HFFc6 (cell line): ENCODE measurements at places on chromosomes 1 and 21.

DNA sequence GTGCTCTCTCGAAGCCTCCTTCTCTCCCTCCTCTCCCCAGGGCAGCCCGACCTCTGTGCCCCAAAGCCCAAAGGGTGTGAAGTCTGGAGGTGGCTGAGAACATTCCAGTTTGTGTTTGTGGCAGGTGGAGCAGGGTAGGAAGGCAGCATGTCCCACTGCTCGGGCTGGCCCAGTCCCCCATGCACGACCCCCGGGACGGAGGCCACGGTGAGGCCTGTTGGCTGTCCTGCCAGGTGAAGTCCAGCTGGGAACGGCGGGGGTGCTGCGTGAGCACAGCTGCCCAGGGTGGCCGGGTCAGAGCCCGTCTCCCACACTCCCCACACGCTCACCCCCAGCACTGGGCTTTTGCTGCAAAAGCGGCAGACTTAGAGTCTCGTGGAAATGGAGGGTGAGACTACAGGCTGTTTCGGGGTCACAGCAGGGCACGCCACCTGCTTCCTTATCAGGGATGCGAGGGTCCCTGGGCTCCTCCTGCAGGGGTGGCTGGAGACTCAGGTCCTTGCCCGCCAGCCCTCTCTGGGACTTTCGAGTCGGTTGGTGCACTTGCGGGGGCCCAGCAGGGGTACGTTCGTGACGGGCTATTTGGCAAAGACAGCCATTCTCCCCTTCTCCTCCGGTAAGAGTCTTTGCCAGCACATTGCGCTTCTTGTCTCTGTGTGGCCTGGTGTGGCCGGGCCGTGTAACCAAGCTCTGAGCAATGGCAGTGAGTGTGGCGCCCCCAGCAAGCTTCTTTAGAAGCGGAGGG lies 40.3 kb downstream of the MORN1 start:
- peaks cover 15% of the 10 kb centered on the region for H3K27me3 ChIP-seq
- no peak overlapping the region for H3K27ac ChIP-seq
- H3K36me3 ChIP-seq = no peaks in the 10 kb centered on the region
- no peak for DNase-seq

GRCh38 chr1:10510520-10511493 lies 36.1 kb downstream of the PEX14 start:
- H3K4me3 ChIP-seq = peak overlapping the region; percentile 80
- H3K4me1 ChIP-seq = peaks cover 78% of the 10 kb centered on the region
- H3K27me3 ChIP-seq = no peaks in the 10 kb centered on the region; the same call in none of the 2 replicates

DNA sequence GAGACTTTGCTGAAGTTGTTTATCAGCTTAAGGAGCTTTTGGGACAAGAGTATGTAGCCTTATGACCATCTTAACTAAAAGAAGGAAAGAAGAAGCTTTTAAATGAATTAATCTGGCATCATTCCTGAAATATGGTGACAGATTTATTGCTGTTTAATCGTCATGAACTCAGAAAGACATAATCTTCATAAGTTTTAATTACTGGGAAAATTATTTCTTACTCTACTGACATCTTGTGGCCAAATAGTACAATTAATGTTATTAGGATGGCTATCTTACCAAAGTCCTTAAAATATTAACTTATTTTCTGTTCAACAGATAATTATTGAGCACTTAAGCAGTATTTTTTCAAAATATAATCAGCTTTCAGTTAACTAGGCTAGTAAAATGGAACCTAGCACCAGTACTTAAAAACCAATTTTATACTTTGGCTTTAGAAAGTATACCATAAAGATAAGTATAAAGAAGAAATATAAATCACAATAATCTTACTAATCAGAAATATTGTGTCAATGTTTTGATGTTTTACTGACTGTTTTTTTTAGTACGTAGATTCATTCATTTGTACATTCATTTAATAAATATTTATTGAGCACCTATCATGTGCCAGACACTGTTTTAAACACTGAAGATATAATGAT lies 34.7 kb upstream of the GPR25 start:
- no peaks in the 10 kb centered on the region; the same call in 1 of the 2 replicates for H3K27me3 ChIP-seq
- H3K4me3 ChIP-seq = peak overlapping the region; percentile 46
- DNase-seq = peak; percentile 27
- peak overlapping the region; percentile 79 for H3K27ac ChIP-seq
- peaks cover 30% of the 10 kb centered on the region for H3K36me3 ChIP-seq

- no peaks in the 10 kb centered on the region; the same call in 1 of the 2 replicates for H3K27me3 ChIP-seq
- peaks cover 13% of the 10 kb centered on the region for H3K36me3 ChIP-seq
- peaks cover 27% of the 10 kb centered on the region for H3K4me1 ChIP-seq
- no peak overlapping the region for H3K27ac ChIP-seq
These were observed 36.2 kb upstream of the UBE2U start for GRCh38 chr1:64167176-64167575.

GRCh38 chr1:168321945-168322344 lies 41.3 kb downstream of the TBX19 start:
- H3K27ac ChIP-seq = 0 out of 2 replicates have a peak overlapping the region, but pooled peaks have one; percentile 30
- no peaks in the 10 kb centered on the region for H3K27me3 ChIP-seq
- no peak overlapping the region for H3K4me3 ChIP-seq
- no peaks in the 10 kb centered on the region for H3K36me3 ChIP-seq

- no peak overlapping the region for H3K27ac ChIP-seq
- no peaks in the 10 kb centered on the region for H3K27me3 ChIP-seq
- no peak for DNase-seq
- H3K36me3 ChIP-seq = no peaks in the 10 kb centered on the region
These were observed 350.9 kb downstream of the OLFM3 start for GRCh38 chr1:101645810-101646209.

DNA sequence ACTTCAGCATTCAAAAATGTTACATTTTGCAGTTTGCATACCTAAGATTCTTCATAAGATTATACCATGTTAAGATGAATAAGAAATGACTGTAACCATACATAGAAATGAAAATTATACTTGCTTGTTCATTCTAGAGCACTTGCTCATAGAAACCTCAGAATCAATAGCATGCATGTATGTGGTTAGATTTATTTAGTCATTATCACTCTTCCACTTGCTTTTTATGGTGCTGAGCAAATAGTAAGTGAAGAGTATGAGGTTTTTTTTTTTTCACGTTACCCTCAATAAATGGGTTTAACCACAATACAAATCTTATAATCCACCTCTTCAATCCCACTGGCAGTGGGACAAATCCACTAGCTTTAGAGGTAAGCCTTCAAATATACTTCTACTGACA lies 84.7 kb downstream of the LRRC53 start:
- H3K4me3 ChIP-seq = no peak overlapping the region
- DNase-seq = no peak
- H3K27me3 ChIP-seq = no peaks in the 10 kb centered on the region
- no peaks in the 10 kb centered on the region for H3K4me1 ChIP-seq
- no peaks in the 10 kb centered on the region; the same call in 1 of the 2 replicates for H3K36me3 ChIP-seq

DNA sequence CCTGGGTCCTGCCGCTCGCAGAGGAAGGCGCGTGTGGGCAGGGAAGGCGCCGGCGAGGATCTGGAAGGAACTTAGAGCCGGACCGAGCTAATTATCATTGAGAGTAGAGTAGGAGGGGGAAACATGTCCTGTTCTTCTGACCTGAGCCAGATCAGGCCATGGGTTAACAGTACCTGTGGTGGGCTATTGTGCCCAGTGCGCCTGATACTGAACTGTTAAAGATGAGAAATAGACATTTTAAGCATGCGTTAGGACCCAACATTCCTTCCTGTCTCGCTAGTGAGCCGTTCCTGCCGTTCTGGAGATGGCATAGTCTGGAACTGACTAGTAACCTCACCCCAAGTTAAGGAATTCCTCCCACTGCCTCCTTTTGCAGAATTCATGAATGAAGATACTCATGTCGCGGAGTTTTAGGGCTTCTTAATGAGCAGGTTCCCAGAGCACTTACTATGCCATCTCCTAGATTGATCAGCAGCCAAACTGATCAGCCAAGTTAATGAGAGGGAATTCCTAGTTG lies 870 bp downstream of the STRIP1 start:
- peaks cover 9% of the 10 kb centered on the region for H3K36me3 ChIP-seq
- DNase-seq = peak; percentile 38
- H3K4me1 ChIP-seq = peaks cover 45% of the 10 kb centered on the region
- peak overlapping the region; percentile 93 for H3K4me3 ChIP-seq
- no peaks in the 10 kb centered on the region; the same call in 1 of the 2 replicates for H3K27me3 ChIP-seq

GRCh38 chr1:5733596-5733995 lies 258.6 kb downstream of the NPHP4 start:
- DNase-seq = no peak
- no peaks in the 10 kb centered on the region; the same call in none of the 2 replicates for H3K36me3 ChIP-seq
- no peaks in the 10 kb centered on the region; the same call in 1 of the 2 replicates for H3K27me3 ChIP-seq
- H3K27ac ChIP-seq = no peak overlapping the region
- H3K4me3 ChIP-seq = no peak overlapping the region
- H3K4me1 ChIP-seq = no peaks in the 10 kb centered on the region

GRCh38 chr1:92910081-92910480 lies 51.2 kb downstream of the DIPK1A start:
- H3K27ac ChIP-seq = peak overlapping the region; percentile 93
- peaks cover 5% of the 10 kb centered on the region; the same call in 1 of the 2 replicates for H3K36me3 ChIP-seq

DNA sequence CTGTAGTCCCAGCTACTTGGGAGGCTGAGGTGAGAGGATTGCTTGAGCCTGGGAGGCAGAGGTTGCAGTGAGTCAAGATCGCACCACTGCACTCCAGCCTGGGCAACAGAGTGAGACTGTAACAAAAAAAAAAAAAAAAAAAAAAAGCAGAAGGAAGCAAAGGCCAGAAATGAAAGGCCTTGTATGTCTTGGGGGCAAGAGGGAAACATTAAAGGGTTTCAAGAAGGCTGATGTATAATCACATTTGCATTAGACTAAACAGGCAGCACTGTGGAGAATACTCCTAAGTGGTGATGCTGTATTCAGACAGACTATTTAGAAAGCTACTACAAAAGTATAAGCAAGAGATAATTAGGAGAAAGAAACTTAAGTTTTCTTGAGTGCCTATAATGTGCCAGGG lies 10.4 kb downstream of the ANP32E start:
- H3K36me3 ChIP-seq = peaks cover 37% of the 10 kb centered on the region
- H3K27ac ChIP-seq = no peak overlapping the region
- H3K4me3 ChIP-seq = no peak overlapping the region
- no peak for DNase-seq
- H3K27me3 ChIP-seq = no peaks in the 10 kb centered on the region
- H3K4me1 ChIP-seq = no peaks in the 10 kb centered on the region

- no peak overlapping the region for H3K4me3 ChIP-seq
- H3K4me1 ChIP-seq = no peaks in the 10 kb centered on the region
- no peaks in the 10 kb centered on the region for H3K27me3 ChIP-seq
- H3K27ac ChIP-seq = no peak overlapping the region
These were observed 289.8 kb downstream of the NTNG1 start for GRCh38 chr1:107430540-107431228.

DNA sequence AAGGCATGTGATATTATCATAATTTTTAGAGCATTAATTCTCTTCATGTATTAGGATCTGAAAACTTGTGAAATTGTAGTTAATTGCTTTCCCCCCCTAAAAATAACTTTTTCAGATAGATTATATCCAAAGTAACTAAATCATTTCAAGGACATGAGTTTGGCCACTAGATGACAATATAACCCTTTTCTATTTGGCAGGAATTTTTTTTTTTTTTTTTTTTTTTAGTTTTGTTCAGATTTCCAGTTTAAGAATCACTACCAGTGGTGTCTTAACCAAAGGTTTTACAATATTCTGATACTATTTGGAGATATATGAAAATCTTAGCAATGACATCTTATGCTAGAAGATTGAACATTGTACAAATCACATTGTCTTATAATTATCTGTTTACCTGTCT lies 370.8 kb downstream of the AMY1C start:
- H3K4me3 ChIP-seq = no peak overlapping the region
- no peaks in the 10 kb centered on the region for H3K27me3 ChIP-seq
- no peaks in the 10 kb centered on the region for H3K36me3 ChIP-seq
- DNase-seq = no peak

DNA sequence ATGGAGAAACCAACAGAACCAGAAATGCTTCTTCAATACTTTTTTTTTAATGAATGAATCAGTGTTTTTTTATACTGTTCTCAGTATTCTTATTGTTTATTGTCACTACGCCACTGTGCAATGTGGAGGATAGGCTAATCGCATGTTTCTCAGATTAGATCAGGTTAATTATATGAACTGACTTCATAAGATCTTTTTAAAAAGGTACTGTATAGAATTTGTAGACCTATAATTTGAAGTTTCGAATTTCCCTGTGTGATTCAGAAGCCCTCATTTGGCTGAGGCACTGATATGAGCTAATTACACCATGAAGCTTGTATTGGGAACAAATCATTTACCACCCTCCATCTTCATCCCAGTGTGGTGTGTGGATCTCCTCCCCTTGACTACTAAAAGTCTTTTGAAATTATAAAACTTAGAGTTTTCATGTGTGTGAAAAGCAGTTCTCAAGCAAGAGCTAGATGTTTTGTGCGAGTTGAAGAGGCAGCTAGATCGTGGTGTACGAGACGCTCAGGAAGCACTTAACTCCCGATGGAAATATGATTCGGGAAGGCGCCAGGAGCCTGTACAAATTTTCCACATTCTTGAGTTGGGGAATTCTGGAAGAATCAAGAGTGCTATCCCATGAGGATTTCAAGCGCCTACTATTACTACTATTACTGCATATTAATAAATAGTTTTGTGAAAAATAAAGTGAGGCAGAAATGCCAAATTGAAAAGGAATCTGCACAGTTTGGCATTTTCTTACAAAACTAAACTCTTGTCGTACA lies 52.1 kb upstream of the KCNE2 start:
- no peaks in the 10 kb centered on the region for H3K36me3 ChIP-seq
- peaks cover 12% of the 10 kb centered on the region for H3K27me3 ChIP-seq
- no peak overlapping the region for H3K4me3 ChIP-seq
- no peak overlapping the region for H3K27ac ChIP-seq

GRCh38 chr1:208866386-208866955 lies 622.3 kb upstream of the PLXNA2 start:
- no peaks in the 10 kb centered on the region; the same call in 1 of the 2 replicates for H3K36me3 ChIP-seq
- DNase-seq = no peak
- no peaks in the 10 kb centered on the region for H3K27me3 ChIP-seq
- no peaks in the 10 kb centered on the region for H3K4me1 ChIP-seq
- no peak overlapping the region for H3K4me3 ChIP-seq
- H3K27ac ChIP-seq = no peak overlapping the region

GRCh38 chr1:26772687-26773086 lies 15.1 kb upstream of the PIGV start:
- H3K36me3 ChIP-seq = peaks cover 73% of the 10 kb centered on the region
- peaks cover 7% of the 10 kb centered on the region for H3K27me3 ChIP-seq
- peak overlapping the region; percentile 82 for H3K4me3 ChIP-seq
- peak; percentile 98 for DNase-seq

DNA sequence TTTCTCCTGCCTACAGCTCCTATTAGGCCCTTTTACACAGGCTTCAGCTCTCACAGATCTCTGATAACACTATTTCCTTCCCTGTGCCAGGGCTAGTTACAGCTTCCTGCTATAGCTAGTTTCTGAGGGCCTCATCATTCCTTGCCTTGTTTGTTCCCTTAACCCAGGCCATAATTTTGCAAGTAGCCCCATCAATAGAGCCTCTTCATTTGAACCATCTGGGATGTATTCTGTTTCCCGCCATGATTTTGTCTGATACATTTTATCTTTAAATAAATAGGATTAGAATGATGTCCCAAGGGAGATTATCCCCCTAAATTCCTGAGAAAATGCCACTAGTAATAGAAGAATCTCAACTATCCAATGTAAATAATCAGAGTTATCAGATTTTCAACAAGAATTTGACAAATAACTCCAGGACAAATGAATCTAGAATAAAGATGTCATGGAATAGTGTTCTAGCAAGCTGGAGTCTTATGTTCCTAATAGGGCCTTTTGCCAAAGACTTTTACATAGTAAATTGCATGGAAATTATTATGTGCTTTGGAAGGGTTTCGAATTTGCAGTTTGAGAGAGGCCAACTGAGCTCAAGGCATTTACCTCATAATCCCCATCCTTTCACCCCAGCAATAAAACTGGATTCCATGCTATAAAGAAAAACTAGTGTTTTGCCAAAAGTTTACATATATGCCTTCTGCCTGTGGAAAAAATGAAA lies 16.1 kb downstream of the IFT25 start:
- no peaks in the 10 kb centered on the region; the same call in none of the 2 replicates for H3K27me3 ChIP-seq
- DNase-seq = no peak

GRCh38 chr1:89670163-89670562 lies 37.2 kb downstream of the LRRC8C start:
- H3K27ac ChIP-seq = no peak overlapping the region; the same call in 1 of the 2 replicates
- no peaks in the 10 kb centered on the region for H3K27me3 ChIP-seq
- peaks cover 65% of the 10 kb centered on the region for H3K4me1 ChIP-seq
- H3K36me3 ChIP-seq = no peaks in the 10 kb centered on the region
